ENCODE measurements at places on chromosomes 3 and 15.

- no peak for DNase-seq
Observed at GRCh38 chr3:175731543-175731942, 872.4 kb downstream of the NAALADL2 start.

- no peak for DNase-seq
Observed at GRCh38 chr3:116164039-116164438, 281.2 kb downstream of the LSAMP start.

- DNase-seq: no peak
Observed at GRCh38 chr3:31423482-31423881, 109.2 kb upstream of the STT3B start.

DNA sequence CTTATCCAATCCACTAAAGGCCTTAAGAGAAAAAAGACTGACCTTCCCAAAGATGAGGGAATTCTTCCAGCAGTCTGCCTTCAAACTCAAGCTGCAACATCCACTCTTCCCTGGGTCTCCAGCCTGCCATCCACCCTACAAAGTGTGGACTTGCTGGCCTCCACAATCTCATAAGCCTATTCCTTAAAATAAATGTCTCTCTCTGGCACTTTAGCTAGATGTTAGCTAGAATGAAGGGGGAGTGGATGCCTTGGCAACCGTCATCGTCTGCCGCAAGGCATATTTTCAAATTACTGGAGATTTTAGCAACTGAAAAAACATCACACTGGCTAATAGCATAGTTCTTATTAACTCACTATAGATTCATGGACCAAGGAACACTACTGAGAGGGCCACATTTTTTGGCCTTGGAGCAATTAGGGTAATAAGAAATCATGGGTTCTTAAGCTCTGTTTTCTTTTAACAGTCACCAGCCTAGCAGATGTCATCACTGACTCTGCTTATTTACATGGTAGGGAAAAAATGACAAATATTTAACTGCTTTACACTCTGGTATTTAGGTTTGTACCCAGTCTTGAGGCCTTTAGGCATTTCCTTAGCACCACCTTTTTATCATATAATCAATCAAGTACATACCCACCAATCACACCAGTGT is 245.3 kb downstream of the MYRIP start:
- DNase-seq: no peak

DNA sequence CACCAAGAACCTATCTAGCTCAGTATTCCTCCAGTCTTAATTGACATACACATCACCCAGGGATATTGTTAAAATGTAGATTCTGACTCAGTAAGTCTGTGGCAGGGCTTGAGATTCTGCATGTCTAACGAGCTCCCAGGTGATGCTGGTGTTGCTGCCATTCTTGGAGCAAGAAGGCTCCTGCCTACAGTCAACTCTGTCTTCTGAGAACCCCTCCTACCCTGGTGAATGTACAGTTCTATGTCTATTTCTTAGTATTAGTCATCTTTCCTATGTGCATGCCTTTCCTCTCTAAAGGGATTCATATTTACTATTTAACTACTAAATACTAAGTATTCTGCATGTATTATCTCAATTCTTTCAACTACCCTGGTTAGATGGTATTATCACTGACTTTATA is 268.7 kb downstream of the EDEM1 start:
- no peak for DNase-seq

- no peak for DNase-seq
Observed at GRCh38 chr3:115785782-115786181, 162.5 kb downstream of the GAP43 start.

DNA sequence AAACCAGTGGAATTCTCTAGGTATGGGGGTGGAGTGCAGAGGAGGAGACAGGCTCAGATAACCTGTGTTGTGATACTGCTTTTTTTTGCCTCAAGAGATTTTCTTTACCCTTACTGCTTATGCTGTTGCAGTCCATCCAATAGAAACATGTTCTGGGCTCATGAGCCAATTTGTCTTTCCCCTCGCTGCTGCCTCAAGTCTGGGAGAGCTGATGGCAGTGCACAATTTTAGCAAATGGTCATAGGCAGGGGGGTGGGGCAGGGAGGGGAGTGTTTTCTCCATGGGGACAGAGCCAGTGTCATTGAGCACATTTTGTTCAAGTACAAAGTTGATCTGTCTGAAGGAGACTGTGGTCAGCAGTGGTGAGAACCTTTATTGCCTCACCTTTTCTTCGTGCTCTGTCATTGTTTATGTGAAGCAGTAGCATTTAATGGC is 134.9 kb downstream of the MBNL1 start:
- no peak for DNase-seq

GRCh38 chr3:136994772-136995516 is 37.2 kb downstream of the IL20RB start:
- DNase-seq: no peak

GRCh38 chr15:58212909-58213526 is 74.8 kb downstream of the AQP9 start:
- no peak for DNase-seq

GRCh38 chr3:185920184-185920583 is 17.6 kb downstream of the TRA2B start:
- no peak for DNase-seq

GRCh38 chr15:80081390-80081789 is 21.9 kb downstream of the ZFAND6 start:
- DNase-seq: no peak

GRCh38 chr15:65833501-65834205 is 35.6 kb upstream of the RAB11A start:
- DNase-seq: no peak

DNA sequence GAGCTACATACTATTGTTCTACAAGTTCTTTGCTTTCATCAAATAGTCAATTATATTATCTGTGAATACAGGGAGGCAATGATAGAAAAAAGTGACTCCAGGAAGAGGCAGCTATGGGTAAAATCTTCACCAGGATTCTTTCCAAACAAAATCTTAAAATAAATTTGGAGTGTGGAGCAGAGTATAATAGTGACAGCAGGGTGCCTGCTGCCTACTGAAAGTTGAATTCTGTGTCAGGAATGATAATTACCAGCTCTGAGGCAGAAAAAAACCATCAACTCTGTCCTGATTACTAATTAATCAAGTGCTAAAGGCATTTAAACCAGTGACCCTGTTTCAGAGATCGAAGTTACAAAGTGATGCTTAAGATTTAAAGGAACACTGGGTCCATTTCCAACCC is 148.0 kb downstream of the DIPK2A start:
- no peak for DNase-seq

DNA sequence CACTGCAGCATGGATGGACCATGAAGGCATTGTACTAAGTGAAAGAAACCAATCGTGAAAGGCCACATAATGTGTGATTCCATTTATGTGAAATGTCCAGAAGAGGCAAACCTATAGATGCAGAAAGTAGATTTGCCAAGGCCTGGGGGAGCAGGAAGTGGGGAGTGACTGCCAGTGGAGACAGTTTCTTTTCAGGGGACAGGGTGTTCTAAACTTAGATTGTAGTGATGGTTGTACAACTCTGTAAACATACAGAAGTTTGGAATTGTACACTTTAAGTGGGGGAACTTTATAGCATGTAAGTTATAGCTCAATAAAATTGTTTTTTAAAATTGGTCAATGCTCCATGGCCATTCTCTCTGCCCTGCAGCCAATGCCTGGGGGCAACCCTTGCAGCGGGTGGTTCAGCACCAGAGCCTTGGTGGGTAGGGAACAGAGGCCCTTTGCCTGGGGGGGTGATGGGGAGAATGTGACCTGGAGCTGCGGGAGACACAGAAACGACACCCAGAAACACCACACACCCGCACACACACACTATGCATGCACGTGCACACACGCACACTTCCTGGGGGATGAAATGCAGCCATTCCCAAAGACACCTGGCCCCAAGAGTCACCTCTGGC is 43.1 kb downstream of the DNAJB8 start:
- DNase-seq: no peak

- DNase-seq: no peak
Observed at GRCh38 chr3:111725706-111726105, 130.6 kb upstream of the ZBED2 start.

DNA sequence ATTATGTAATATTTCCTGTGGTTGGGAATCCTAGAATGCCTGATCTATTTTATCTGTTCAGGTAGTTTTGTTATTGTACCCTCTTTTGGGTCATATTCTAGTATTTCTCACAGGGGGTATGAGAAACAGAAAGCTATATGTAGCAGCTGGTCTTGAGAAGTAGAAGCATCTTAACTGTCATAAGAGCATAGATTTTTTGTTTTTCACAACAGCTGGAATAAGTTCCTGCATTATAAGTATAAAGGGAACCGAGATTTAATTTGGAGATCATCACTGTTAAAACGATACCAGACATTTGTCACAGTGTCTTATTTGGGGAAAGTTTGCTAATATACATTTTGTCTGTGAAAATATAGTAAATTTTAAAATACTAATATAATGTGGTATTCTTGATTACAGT is 4.8 kb downstream of the RAP2B start:
- no peak for DNase-seq

DNA sequence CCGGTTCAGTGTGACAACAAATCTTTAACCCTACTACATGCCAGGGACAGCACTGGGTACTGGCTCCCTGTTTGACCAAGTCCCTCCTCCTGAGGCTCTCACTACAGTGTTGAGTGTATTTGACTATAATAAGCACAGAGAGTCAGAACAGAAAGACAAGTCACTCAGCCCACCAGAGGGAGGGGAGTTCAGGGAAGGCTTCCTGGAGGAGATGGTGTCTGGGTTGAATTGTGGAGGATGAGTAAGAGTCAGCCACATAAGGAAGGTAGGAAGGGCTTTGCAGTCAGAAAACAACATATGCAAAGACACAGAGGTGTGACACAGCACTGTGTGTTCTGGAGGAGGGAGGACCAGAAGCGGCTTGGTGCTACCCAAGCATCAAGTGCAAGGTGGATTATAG is 17.7 kb downstream of the MEGF11 start:
- no peak for DNase-seq

DNA sequence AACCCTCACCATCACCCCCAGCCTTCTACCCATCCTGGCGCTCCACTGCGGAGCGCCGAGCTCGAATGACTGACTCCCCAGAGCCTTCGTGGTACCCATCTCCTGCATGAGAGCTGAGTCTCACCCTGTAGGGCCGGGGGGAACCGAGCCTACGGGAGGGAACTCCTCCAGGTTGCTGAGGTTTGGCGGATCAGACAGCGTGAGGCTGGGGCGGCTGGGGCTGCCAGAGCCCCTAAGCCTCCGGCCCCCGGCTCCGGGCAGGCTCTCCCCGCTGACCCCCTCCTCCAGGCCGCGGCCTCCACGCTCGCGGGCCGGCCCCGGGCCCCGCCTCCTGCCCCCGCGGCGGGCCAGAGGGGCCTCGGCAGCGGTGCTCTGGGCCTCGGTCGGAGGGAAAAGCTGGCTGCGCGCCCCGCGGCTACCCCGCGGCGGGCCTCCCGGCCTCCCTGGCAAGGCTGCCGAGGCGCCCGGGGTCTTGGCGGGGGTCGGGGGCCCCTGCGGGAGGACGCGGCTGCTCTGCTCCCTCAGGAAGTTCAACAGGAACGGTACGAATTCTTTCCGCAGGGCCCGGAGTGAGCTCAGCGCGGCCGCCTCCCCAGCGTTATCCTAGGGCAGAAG is 643 bp downstream of the CDAN1 start:
- DNase-seq: no peak

DNA sequence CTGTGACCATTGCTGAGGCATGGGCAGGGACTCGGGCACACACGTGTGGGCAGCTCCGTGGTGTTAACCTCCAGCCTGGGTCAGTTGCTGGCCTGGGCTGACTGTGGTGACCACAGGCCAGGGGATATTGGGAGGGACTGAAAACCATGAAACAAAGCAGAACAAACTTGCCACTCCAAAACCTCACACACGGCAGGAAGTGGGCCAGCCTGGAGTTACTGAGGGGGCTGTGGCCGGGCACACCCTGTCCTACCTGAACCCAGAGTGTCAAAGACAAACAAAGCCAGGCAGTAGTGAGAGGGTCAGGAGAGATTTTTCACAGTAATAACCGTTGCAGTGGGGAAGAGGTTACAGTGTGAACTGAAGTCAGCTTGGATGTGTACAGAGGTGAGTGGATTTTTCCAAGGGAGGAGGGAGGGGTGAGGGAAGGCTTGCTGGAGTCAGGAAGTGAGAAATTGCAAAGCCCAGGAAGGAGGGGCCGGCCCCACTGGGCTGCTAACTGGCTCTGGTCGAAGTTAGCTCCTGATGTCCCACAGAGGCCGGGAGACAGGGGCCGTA is 40.0 kb upstream of the ATP10A start:
- DNase-seq: no peak

GRCh38 chr15:100348578-100348977 is 6.8 kb upstream of the ADAMTS17 start:
- DNase-seq: no peak

DNA sequence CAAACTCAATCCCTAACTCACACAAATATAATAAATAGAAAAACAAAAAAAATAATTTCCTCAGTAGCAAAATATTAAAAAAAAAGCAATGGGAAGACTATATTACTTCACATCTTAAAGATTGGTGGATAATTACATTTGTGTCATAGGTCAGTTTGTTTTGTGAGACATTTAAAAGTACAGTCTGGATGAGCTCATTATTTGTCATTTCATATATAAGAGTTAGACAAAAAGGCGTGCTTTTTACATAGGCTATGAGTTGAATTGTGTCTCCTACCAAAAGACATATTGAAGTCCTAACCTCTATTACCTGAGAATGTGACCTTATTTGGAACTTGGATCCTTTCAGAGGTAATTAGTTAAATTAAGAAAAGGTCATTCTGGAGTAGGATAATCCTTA is 710.1 kb upstream of the CBLB start:
- DNase-seq: no peak

GRCh38 chr3:51916418-51916817 is 13.3 kb upstream of the IQCF1 start:
- DNase-seq: no peak

DNA sequence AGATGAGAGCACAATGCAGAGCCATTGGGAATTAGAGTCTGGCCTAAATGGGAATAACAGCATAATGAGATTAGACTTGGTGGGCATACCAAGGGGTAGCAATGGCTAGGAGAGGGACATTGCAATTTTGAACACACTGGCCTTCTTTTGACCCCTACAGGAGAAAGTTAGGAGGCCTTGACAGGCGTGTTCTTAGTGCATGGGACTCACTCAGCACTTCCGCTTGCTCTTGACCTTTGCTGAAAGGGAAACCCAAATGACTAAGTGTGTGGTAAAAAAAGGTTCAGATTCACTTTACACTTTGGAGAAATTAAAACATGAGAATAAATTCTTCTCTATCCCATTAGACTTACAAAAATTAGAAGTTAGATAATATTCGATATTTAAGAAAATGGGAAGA is 317.4 kb downstream of the DIPK2A start:
- no peak for DNase-seq

- DNase-seq: no peak
Observed at GRCh38 chr3:66153481-66154443, 67.0 kb upstream of the SLC25A26 start.

All from liver (tissue), 10 donors.